ENCODE measurements at places on chromosomes 3 and 15.

GRCh38 chr15:72339777-72340177, 19.8 kb upstream of the CELF6 start:
- no peak for DNase-seq

GRCh38 chr3:161854232-161854771, 357.7 kb downstream of the OTOL1 start:
- DNase-seq: no peak

- DNase-seq: no peak
These were observed 5.2 kb downstream of the POLR2H start for GRCh38 chr3:184366619-184367289.

DNA sequence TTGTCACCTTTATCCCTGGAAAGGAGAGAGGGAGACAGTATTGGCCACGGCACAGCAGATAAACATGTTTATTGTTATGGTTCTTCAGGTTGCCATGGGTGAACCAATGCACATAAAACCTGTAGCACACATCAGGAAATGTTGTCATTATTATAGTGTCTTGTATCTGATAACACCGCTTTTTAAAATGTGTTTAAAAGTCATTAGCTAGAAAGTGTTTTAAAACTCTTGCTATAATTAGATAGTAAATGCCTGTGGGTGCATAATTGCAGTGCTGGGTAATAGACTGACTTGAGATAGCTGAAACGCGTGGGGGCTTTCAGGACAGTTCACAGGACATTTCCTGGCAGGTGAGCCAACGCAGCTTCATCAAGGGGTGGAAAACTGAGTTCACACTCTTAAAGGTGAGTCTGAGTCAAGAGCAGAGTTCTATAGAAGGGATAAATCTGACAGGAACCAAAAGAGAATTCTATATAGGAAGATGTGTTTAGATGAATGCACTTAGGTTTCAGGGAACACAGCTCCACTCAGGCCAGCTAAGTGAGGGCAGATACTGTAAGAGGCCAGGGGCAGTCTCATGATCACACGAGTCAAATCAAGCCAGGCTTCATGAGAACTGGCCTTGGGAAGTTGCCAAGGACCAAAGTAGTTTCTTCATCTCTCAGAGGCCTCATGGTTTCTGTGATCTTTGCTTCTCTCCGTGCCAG, 35.6 kb upstream of the PPP4R2 start:
- no peak for DNase-seq

- no peak for DNase-seq
These were observed 5.2 kb downstream of the CAPN3 start for GRCh38 chr15:42364529-42364928.

GRCh38 chr15:39592500-39592899, 11.6 kb downstream of the THBS1 start:
- no peak for DNase-seq

DNA sequence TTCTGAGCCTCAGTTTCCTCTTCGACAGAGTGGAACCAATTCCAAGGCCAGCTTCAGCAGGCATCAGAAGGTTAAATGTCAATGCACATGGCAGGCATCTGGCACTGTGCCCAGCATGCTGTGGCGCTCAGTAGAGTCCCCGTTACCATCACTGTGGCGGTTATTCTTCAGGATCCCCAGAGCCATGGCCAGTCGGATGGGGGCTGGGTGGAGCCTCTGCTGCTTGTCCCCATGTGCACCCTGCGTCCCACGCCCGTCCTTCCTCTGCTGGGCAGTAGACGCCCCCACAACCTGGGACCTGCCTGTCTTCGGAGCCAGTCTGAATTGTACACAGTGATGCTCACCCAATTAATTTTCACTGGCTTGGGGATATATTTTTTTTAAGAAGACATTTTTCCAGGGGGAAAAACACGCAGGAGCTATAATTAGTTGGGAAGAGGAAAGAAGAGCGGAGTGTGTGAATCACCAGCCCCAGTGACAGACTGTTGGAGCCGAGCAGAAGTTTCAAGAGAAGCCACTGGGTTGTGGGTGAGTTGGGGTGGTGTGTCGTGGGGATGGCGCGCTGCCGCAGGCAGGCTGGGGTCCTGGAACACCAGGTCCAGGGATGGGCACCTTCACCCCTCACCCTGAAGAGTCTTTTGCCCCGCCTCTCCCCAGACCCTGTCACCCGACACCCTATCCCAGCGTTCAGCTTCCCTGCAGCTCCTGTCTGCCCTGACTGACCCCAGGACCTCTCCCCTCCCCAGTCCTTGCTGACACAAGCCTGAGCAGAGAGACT, 26.8 kb upstream of the RPL29 start:
- DNase-seq: no peak

GRCh38 chr3:19264424-19264823, 116.1 kb downstream of the KCNH8 start:
- no peak for DNase-seq

DNA sequence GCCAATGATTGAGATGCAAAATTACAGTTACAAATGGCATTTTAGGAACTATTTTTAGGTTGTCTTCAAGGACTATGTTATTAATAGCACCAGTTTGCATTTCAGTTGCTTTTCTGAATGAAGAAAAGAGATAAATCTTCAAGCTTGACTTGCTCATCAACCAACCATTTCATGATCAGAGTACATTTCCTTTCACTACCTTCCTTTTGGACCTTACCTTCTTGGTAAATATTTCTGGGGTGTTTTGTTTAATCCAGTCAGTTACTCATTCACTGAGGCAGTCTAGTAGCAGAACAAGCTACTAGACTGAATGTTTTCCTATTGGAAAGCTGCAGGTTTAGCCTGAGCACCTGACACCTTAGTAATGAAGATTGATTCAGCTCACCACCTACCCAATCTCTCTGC, 8.2 kb downstream of the SLC27A2 start:
- DNase-seq: no peak

- no peak for DNase-seq
These were observed 21.8 kb downstream of the MAP2K5 start for GRCh38 chr15:67564021-67564967.

DNA sequence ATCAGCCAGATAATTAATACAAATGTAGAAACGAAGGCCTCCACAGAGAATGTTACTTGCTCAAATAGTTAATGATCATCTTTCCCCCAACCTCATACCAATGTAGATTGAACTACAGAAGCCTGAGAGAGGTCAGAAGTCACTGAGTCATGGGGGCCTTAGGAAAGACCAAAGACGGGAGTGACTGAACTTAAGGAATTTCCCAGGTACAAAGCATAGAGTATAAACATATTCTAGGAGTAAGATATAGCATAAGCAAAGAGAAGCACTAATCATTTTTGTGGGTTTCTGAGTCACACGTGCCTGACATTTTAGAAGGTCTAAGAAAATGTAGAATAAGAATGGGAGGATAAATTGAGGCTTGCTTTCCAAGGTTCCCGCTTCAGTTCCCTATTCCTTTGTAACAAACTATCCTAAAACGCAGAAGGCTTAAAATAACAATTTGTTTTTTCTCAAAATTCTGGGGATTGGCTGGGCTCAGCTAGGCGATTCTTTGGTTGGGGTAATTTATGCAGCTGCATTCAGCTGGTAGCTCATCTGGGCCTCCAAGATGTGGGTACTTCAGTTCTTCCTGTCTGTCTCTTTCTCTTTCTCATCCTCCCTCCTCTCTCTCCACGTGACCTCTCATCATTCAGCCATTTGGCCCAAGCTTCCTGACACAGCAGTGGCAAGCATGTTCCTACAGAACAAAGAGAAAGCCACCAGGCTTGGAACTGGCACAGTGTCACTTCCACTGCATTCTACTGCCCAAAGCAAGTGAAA, 422.6 kb downstream of the FOXP1 start:
- no peak for DNase-seq
